HepG2 (cell line): ENCODE measurements at places on chromosomes 1 and 21. TPM values are rescaled to one million over a fixed set of nuclear protein-coding genes. Genes with fewer than 3 reads are reported as not detected.

Gene BROX
- total RNA-seq: 33.2 and 52.5 TPM in 2 replicates

Gene KIF17
- total RNA-seq: 0.24 and 0.25 TPM in 2 replicates

Gene ELAPOR1
- total RNA-seq: 0.14 and 0.20 TPM in 2 replicates

Gene IL20
- not detected in 2 replicates for total RNA-seq

Gene BMP8A
- not detected in 2 replicates for total RNA-seq

Gene PTGS2
- total RNA-seq: not detected in 2 replicates

Gene IL19
- not detected in 2 replicates for total RNA-seq

Gene INKA2
- total RNA-seq: 4.6 and 6.1 TPM in 2 replicates

Gene GJA9
- total RNA-seq: 0.13 and 0.14 TPM in 2 replicates

Gene GUCA2B
- not detected in 2 replicates for total RNA-seq

Gene THEM5
- total RNA-seq: not detected in 2 replicates

Gene UBR4
- 59.1 and 66.2 TPM in 2 replicates for total RNA-seq

Gene EPS8L3
- total RNA-seq: 7.6 and 18.2 TPM in 2 replicates

Gene LSS
- total RNA-seq: 73.5 and 113 TPM in 2 replicates

Gene PDXK
- total RNA-seq: 114 and 151 TPM in 2 replicates
